ENCODE measurements at places on chromosomes 11 and 22.

DNA sequence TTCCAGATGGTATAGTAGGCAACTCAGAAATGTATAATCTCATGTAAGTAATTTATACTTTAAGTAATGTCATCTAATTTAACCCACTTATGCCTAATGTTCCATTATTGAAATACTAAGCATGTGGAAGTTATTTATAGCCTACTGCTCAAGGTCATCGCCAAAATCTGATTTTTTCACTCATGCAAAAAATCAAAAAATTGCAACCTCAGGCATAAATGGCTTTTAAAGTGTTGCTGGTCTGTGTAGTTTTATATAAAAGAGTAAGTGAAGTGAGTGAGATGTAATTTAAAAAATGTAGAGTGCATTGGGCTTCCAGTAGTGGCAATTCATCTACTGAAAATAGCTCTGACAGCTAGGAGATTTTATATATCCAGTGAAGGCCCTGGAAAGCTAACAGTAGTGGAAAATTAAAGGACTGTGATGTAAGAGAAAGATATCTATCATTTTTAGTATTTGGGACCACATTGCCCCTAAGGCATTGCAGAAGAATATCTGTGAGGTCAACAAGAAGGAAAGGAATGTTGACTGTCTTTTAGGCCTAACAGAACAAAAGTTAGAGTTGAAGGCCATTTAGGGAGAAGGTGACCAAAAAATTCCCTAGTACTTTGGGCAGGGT lies 624.5 kb upstream of the CHORDC1 start:
- DNase-seq: no peak

GRCh38 chr22:35155403-35156025 lies 89.6 kb downstream of the ISX start:
- DNase-seq: no peak

DNA sequence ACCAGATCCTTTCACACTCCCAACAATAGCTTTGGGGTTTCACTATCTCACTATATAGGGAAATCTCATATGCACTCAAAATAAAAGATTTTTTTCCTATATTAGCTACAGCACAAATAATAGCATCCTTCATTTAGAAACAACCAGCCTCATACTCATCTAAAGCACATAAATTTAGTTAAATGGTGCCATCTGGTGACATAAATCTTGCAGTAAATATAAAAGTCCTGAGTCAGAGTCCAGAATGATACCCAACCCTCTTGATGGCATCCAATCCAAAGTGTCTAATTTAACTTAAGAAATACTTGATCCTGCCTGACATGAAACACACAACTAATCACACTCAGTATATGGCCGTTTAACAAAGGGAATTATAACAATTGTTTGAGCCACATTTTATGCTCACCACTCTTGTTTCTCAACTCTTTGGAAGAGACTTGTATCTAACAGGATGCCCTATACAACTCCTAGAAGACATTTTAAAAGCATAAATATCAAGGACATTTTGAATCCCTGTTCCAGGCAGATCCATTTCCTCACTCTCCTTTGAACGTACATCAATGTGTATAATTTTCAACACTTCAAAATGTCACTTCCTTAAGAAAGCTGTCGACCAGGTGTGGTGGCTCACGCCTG lies 36.2 kb downstream of the DLG2 start:
- peak; percentile 4 for DNase-seq

GRCh38 chr22:27494785-27495184 lies 306.8 kb downstream of the MN1 start:
- DNase-seq: no peak

DNA sequence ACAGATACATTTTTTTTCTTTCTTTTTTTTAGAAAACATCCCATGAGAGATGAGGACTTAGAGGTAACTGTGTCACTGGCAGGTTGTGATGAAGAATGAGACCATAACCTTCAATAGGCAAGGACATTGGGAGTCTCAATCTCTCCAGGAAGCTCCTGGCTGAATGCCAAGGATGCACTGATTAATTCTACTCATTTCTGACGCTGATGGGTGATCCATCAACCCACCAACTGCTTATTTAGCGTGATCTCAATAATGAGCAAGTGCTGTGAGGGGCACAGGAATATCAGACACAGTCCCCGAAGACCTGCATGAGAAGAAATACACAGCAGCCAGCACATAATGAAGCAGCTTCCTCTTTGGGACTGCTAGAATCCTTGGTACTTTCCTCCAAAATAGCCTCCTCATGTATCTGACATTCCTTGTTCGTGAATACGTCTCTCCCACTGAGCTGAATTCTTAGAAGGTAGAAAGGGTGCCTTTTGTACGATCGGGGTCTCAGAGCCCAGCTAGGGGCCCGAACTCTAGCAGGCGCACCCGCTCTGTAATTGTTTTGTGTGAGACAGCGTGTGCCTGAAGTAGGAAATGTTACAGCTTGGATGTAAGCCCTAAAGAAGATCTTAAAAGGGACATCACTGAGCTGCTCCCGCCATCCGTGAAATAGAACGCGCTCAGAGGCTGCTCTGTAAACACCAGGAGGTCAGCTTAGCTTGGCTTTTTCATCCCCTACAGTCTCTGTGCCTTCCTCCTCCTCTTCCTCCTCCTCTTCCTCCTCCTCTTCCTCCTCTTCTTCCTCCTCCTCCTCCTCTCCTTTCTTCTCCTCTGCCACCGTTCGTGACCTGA lies 7.2 kb downstream of the CLMP start:
- no peak for DNase-seq

DNA sequence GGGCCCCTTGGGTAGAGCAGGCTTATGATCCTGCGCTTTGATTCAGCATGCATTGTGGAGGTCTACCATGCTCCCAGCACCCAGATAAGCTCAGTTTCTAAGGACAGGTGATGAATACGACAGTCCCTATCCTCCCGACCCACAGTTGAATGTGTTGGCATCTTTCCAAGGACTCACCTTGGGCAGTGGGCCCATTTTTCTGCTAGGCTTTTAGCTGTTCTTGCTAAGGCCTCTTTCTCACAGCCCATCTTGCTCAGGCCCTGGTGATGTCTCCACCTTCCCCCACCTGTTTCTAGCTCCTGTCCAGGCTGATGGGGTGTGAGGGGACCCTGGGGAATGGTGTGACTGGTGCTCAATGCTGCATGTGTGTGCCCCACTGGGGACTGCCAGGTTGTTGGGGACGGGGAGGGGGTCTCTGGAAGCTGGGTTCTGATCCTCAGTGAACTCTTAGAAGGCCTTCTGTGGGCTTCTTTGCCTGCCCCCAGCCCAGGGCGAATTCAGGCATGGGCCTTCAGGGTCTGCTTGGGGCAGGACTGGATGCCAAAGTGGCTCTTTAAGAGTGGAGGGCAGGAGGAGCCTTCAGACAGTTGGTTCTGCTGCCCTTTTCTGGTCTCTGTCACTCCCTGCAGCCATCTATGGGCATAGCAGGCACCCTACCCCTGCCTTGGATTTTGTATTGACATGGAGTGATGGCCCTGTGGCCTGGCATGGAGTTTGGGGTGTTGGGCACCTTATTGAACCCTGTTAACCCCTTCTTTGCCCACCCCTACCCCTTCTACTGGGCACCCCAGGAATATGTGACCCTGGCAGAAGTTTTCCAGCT lies 33.1 kb downstream of the PHLDB1 start:
- no peak for DNase-seq

GRCh38 chr11:122852074-122852795 lies 13.9 kb downstream of the CRTAM start:
- no peak for DNase-seq

DNA sequence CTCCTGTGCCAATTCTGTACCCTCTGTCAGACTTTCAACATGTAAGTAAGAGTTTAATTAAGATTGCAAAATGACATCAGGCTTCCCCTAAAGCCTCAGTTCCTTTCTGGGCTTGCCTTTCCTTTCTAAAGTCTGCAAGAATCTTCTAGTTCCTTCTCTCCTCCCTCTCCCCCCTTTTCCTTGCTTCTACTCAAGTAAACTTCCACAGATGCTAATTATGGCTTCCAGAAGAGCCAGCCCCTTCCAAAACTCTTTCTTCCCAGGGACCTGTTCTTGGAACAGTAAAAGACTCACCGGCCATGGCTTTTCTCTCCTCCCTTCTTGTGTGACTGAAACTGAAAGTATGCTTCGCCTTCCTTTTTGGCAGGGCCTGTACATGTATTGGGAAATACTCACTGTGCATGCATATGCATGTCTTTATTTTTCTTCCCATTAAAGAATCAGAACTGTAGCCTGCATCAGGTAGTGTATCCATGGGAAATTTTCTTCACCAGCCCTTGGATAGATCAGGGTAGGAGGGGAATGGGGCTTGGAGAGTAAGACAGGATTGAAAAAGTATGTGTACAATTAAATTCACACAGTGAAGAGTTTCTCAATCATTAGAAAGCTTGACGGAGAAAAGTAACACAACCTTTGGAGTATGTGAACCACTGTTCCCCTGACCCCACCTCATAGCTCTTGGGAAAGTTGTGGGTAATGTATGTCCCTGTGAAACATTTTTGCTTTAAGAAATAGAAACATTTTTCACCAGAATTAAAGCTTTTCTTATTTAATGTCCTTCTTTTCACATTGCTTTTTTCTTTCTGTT lies at the start of gene CASP1:
TSS of gene CASP1 (minus strand) at position 332 of the 808 bp plus-strand sequence. CDS start at position 301, 31 bp downstream.
- peak; percentile 47 for DNase-seq

DNA sequence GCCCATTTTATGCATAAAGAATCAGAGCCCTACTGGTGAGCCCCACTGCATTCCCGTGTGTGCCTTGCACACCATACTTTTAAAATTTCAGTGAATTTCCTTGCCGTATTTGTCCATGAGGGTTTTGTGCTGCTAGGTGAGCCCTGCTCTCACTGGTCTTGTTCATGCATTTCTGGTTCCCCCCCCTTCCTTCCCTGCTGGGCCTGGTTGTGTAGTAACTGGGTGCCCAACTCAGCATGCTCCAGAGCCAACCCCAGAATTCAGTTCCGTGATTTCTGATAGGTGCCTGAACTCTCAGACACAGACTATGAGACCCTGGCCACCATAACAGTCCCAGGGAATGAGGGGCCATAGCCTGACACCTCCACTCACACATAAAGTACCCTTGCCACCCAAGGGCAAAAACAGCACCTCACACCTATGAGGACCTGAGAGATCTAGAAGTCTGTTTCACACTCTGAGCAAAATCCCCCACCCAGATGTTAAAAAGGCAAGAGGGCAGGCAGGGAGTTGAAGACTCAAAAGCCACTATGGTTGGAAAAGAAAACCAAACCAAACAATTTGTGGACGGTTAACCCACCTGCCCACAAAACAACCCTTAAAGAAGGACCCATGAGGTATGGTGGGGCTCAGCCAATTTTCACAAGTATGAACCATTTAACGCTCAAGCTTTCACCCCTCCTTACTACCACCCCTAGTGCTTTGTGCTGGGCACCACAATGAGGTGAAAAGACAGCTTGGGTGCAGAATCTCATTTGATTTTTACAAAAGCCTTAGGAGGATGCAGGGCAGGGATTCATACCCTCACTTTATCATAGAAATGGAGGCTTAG lies 16.8 kb upstream of the IL10RA start:
- no peak for DNase-seq

DNA sequence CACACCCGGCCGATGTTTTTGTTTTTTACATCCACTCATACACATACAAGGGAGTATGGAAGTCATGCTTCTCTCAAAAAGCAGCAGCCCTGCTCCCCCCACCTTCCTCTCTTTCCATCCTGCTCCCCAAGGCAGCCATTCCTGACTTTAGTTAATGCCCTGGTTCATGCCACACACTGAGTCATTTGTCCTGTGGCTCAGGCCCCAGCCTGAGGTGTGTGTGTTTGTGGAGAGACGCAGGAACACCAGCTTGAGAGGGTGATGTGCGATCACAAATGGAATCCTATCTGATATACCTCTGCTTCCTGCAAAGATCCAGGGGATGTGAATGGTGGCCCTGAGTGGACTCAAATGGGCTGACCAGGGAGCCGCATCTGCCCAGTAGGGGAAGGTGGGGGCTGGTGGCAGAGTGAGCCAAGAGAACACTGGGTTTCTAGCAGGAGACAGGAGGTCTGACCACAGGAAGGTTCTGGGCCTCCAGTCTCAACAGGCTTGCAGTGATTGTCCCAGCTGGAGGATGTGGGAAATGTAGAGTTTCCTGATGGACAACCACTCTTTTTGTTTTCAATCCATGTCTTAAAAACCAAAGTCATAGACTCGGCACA lies 86.7 kb downstream of the OSBP2 start:
- no peak for DNase-seq

DNA sequence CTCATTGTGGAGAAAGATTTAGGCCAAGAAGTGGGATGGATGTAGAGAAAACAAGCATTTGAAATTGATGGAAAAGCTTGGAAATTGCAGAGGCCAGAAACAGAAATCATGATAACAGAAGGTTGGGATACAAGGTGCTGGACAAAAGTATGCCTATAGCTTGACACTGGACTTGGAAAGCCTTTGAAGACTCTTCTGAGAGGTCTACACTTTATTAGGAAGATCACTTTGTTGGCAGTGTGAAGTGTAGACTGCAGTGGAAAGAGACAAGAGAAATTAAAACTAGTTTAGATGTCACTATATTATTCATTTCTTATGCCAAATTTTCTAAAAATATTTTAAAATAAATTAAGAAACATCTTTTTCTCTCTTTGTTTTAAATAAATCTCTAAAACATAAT lies 59.1 kb downstream of the KIF18A start:
- no peak for DNase-seq

All from AG09319 (cell line).